ENCODE measurements at places on chromosomes 5 and 9.

- no peak for DNase-seq
These were observed 43.3 kb upstream of the TJP2 start for GRCh38 chr9:69130456-69131441.

DNA sequence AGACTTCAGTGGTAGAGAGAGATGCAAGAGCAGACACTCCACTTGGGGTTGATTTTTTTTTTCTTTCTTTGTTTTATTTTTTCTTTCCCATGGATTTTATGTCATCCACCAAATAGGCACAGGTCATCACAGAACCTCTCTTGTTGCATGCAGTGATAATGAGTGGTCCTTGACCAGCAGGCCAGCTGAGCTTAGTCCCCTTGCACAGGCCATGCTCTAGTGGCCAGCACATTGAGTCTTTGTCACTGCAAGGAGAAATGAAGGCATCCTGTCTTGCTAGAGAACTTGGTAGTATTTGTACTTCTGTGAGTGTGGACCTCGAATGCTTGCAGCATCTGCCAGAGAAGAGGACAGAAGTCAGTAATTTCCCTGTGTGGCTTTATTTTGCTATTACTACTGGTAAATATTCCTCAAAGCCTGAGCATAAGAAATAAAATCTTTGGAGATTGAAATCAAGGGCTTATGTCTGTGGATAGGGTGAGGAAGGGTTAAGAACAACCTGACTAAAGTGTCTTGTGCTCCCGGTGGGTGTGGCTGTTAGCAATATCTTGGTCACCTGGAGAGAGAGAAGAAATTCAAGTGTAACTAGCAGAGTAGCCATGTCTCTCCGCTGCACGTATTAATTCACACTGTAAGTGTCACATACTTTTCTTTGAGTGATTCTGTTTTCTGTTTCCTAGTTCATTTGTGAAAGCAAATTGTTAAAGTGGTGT is 45.3 kb upstream of the NCS1 start:
- DNase-seq = no peak

GRCh38 chr5:122390154-122390553 is 78.1 kb downstream of the SNCAIP start:
- DNase-seq = no peak

- DNase-seq = no peak
These were observed 86.1 kb downstream of the DEPDC1B start for GRCh38 chr5:60613826-60614225.

DNA sequence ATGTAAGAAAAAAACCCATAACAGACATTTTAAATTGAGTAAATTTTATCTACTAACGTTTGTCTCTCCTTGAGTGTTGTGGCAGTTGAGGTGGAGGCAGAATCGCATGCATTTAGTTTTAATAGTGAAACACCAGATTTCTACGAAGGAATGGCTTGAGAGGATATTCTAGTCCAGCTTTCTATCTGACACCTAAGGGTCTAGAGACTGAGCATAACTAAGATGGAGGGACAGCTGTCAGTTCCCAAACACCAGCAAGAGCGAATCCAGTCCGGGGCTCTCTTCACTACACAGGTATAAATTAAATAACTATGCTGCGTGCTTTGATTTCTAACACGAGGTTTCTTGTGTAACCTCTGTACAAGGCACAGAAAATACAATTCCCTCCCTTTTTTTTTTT is 1.4 kb downstream of the NCBP1 start:
- no peak for DNase-seq

DNA sequence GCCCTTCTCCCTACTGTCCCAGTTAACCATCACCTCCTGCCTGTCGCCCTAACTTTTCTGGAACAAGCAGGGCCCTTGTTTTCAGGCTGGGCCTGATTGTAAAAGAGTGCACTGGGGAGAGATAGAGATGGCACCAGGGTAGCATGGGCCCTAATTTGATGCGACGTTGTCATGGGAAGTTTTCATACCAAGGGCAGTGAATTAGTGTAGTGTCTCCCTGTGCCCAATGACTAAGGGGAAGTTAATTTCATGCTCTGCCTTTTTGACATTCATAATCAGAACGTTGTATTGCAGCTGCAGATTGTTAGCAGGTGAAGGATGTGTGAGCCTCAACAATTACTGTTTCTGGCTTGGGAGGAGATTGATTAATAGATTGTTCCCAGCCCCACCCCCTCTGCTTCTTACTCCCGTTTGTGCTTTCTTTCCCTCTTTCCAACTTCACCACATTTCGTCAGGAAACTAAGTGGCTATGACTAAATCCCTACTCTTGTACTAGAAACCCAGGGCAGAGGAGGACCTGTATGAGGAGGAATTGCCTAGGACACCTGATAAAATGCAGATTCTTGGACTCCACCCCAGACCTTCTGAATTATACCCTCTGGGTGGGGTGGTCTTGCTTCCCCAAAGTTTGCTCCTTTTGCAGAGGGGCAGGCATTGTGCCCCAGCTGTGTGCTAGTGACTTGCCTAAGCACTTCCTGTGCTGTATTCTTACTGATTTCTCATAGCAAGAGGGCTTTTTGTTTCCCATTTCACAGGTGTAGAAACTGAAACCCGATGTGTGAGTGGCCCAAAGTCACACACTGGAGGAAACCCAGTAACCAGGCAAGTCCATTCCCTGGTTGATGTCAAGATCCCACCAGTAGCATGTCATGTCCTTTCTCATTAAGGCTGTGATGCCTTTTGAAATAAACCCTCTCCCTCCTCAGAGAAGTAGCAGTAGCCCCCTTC is 56.3 kb downstream of the DAB2IP start:
- DNase-seq = no peak
